ENCODE measurements at places on chromosomes 11 and 22.
A peak's percentile ranks its signal among the peaks of the same experiment; 100 is the strongest.

DNA sequence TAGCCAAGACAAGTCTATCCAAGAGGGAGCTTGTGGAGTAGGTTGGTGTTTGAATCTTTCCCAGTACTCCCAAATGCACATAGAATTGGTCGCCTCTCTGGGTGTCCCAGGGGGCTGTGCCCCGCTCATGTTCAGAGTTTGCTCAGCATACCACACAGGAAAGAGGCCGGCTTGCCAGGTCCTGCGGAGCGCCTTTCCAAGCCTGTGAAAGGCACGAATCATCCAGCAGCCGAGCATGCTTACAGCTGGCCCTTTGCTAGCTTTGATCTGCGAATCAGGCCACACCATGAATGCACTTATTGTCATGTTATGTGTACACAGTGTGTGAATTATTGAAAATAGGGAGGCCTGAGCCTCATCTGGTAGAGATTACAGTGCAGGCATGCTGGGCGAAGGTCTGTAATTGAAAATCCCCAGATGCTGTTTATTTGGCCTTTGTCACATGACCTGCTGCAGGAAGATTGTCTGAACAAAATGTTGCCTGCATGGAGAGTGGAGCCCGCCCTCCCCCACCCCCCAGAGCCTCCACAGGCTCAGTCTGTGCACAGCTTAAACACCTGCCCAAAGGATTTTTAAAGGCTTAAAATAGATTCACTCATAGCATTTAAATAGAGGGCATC, 163.3 kb upstream of the RASSF10 start:
- no peak for DNase-seq

DNA sequence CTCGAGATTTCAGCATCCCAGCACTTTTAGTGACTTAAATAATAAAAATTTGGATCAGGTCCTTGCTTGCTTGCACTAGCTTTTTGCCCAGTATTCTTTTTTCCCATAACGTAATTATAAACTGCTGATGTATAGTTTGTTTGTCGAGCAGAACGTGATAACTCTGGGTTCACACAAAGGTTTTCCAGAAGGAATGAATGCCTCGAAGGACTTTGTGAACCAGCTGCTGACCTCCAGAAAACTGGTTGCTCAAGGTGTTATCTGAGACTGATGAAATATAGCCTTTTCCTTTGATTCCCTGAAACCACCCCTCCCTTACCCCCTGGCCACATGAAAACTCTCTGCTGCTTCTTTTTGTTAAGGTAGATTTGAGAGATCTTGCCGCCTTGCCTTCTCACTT, 229.1 kb upstream of the CARD18 start:
- DNase-seq, result peak; percentile 47

DNA sequence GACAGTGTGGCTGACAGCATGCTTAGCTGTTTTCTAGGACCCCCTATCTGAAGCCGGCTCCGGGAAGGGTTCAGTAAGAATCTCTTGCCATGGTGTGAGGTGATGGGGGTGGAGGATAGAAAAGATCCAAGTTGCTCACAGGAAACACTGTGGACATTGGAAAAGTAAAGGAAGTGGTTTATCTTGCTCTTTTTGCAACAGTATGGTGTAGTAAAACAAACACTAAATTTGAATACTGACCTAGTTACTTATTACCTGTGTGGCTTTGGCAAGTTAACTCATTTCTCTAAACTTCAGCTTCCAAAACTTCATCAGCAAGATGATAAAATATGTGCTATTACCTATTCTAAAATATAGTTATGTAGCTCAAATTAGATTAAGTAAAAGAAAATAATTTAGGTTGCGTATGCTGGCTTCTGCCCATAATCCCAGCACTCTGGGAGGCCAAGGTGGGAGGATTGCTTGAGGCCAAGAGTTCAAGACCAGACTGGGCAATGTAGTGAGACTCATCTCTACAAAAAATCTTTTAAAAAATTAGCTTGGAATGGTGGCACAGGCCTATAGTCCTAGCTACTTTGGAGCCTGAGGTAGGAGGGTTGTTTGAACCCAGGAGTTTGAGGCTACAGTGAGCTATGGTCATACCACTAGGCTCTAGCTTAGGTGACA, 51.6 kb upstream of the APOA1 start:
- no peak for DNase-seq

GRCh38 chr11:13920756-13921155, 41.8 kb upstream of the SPON1 start:
- DNase-seq, result no peak

DNA sequence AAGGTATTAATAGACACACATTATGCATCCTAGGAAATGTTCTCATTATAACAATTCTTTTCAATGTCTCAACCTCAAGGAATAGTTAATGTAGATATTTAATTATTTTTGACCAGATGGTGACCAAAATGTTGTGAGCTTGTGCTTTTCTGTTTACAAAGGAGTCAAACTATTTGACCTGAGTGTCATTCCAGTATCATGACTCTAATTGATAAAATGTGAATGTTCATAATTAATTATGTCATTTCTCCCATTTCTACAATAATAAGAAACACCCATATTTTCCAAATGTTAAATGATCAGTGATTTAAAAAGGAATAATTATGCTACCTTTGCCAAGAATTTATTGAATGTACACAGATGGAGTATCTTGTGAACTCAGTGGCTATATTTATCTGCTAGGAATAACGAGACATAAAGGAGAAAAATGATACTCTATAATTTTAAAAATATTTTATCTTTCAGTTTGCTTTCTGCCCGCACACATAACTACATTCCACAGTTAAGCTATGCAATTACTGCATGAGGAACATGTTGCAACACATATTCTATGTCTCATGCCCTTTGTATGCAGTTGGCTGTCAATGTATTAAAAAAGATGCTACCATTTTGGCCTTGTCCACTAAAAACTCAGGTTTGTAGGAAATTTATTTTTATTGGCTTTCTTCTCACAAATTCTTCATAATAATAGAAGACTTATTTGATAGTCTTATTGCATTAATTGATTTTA, 376.7 kb upstream of the CCDC179 start:
- peak; percentile 77 for DNase-seq

- DNase-seq, result peak; percentile 27
Measured at GRCh38 chr11:66224226-66224855, 44.1 kb upstream of the RAB1B start.

GRCh38 chr11:8772571-8773519, 90.3 kb downstream of the RPL27A start:
- no peak for DNase-seq

DNA sequence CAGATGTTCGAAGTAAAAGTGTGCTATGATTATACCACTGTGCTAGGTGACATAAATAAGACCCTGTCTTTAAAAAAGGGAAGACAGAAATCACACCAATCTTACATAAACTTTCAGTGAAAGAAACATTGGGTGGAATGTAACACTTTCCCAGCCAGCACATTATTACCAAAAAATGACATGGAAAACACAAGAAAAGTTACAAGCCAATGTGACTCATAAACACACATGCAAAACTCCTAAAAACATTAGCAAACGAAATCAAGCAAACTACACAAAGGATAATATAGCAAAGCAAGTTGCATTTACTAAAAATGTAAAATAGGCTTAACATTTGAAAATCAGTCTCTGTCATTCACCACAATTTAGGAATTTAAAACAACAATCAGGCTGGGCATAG, 47.0 kb downstream of the SBF2 start:
- no peak for DNase-seq

GRCh38 chr11:114192841-114193389, 103.3 kb upstream of the NNMT start:
- DNase-seq, result no peak

DNA sequence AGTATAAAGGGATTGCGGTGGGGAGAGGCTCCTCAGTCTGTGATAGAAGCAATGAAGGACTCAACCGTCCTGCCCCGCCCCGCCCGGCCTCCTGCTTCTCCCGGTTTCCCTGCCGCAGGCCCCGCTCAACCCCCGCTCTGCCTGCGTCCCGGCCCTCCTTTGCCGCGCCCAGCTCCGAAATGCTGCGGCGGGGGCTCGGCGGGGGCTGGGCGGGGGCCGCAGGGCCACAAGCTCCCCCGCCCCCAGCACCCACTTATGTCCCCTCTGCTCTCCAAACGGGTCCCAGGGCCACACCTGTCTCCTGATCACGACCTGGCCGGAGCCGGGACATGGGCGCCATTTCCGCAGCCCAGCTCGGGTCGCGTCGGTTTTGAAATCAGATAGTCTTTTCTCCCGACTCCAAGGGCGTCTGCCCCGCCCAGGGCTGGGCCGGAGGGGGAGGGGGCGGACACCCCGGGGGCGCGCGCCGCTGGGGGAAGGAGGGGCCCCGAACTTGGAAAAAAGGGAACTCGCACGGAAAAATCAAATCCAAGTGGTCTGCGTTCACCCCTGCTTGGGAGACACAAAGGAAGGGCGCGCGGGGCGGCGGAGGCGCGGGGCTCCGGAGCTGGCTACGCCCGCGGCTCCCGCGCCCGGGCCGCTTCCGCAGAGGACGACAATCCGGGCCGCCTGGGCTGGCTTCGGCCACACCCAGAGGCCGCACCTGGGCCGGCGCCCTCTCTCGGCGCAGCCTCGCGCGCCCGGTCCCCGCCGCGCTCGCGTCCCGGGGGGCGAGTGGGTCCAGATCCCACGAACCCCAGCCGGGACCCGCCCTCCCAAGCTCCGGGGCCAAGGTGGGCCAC, 70.6 kb upstream of the EP300 start:
- DNase-seq, result peak; percentile 66

GRCh38 chr22:19811211-19811621, 43.5 kb downstream of the GNB1L start:
- no peak for DNase-seq

DNA sequence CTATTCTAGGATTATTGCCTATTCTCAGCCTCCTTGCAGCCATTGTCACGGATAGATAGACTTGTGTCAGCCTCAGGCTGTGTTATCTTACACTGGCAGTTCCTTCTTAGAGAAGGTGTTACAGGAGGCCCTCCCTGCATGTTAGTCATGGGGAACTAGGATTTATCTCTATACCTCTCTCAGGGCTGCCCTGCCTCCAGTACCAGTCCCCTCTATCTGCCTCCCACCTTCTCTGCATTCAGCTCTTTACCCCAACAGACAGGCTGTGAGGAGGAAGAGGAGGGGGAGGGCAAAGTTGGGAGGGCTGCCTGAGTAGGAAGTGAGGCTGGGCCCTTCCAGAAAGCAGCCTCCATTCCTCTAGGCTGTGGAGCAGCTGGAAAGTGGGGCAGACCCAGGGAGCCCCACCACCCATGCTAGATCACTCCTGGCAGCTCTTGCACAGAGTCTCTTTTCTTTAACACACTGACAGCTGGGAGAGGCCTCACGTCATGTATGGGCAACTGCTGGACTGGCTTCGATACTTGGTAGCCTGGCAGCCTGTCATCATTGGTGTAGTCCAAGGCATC, 2.9 kb upstream of the IL18BP start:
- DNase-seq, result no peak

- peak; percentile 79 for DNase-seq
Measured at GRCh38 chr11:126375726-126376125, 20.2 kb downstream of the ST3GAL4 start.

GRCh38 chr22:39268645-39269044, 23.9 kb upstream of the PDGFB start:
- DNase-seq, result no peak

DNA sequence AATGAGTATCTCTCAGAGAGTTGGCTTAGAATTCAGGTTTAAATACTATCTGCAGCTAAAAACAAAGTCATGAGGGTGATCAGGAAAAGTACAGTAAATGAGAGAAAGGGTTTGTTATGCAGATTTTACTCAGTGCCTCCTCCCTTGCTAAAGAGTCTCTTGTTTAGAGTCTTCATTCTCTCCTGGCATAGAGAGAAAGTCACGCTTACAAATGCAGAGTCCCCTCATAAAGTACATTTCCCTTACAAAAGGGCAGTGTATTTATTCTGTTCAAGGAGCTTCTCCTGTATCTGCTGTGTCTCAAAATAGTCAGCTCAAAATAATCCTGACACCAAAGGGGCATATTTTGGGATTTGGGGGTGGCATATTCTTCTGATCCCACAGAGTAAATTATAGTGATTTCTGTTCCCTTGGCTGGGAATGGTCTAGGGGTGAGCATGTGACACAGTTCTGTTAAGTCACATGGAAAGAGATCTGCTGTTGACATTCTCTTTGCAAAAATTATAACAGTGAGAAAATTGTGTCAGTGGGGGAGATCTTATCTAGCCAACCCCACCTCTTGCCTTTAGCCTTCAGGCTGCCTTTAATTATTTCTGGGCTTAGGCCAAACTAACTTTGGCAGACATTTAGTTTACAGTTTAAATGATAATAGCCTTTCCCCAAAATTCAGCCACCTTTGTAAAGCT, 102.9 kb downstream of the MTNR1B start:
- no peak for DNase-seq

- DNase-seq, result no peak
Measured at GRCh38 chr11:45512471-45513148, 152.8 kb downstream of the CHST1 start.

DNA sequence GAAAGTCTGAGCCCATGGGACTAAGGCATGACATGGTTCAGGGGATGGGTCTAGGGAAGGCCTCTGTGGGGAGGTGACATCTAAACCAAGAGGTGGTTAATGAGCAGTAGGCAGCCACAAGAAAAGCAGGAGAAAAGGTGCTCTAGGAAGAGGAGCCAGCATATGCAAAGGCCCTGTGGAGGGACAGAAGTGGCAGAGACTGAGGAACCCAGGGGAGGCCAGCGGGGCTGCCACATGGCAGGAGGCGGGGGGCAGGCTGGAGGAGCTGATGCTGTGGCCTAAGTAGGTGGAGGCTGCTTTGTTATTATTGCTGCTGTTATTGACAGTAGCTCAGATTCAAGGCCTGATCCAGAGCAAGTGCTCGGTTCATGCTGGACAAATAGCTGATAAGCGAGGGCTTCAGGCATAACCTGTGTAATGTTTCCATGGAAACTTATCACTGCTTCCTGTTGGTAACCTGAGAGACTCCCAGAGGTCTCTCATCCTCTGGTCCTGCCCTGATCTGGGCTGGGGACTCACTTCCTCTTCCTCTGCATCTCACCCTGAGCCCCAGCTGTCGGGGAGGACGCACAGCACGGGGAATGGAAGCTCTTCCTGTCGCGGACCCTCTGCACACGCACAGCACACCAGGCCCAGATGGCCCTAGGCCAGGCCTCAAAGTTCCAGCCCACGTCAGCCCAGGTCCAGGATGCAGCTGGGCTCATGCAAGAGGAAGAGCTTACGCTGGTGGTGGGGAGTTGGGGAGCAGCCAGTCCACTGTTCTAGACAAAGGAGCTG, 75.2 kb upstream of the TP53I11 start:
- DNase-seq, result no peak

- no peak for DNase-seq
Measured at GRCh38 chr11:70882716-70883085, 369.7 kb downstream of the SHANK2 start.

DNA sequence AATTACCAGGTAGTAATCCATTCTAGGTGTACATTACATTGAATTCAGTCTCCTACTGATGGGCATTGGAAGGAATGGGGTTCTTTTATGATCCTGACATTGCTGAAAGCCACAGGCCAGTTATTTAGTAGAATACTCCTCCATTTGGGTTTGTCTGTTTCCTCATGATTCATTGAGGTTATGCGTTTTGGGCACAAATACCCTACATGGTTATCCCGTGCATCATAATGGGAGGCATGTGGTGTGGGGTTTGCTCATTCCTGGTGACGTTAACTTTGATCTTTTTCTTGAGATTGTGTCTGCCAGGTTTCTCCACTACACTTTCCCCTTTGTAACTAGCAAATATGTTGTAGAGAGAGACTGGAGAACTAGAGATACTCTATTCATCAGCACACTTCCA, 5.5 kb downstream of the FOLR3 start:
- peak; percentile 90 for DNase-seq

GRCh38 chr11:91219535-91219934, 996.7 kb upstream of the CHORDC1 start:
- DNase-seq, result peak; percentile 14

- peak; percentile 95 for DNase-seq
Measured at GRCh38 chr11:129458278-129458677, 82.6 kb downstream of the BARX2 start.

GRCh38 chr11:22346282-22346681, 8.1 kb downstream of the SLC17A6 start:
- DNase-seq, result no peak

All from epithelial cell of esophagus (primary cell).